Fibroblast of pulmonary artery (primary cell): ENCODE measurements at places on chromosomes 5 and 9.

DNA sequence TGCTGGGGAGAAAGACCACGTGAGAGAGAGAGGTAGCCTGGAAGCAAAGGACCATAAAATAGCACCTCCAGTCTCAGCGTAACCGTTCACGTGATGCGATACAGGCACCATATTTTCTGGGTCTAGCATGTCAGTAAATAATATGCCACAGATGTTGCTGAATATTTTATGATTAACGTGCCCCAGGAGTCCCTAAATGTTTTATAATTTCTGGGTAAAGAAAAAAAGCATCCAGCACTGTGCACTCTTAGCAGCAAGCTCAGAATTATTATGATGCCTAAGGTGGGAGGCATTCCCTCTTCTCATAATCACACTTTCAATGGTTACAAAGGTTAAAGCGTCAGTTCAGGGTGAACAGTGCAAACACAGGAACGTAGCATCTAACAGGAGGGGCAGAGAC is 121.8 kb downstream of the CAVIN4 start:
- DNase-seq = no peak

DNA sequence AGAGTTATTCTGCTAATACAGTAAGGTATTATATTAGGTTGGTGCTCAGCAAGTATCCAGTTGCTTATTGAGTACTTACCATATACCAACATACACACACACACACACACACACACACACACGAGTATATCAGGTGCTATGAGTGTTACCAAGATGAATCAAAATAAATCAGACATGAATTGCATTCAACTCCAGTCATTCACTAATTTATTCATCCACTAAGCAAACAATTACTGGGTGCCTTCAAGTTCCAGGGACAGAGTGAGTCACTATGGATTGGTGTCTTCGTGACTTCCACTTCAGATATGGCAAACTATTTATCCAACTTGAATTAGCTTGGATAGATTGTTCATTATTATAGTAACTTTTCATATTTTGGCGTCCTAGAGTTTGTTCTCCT is 140.7 kb upstream of the SLC44A1 start:
- no peak for DNase-seq

DNA sequence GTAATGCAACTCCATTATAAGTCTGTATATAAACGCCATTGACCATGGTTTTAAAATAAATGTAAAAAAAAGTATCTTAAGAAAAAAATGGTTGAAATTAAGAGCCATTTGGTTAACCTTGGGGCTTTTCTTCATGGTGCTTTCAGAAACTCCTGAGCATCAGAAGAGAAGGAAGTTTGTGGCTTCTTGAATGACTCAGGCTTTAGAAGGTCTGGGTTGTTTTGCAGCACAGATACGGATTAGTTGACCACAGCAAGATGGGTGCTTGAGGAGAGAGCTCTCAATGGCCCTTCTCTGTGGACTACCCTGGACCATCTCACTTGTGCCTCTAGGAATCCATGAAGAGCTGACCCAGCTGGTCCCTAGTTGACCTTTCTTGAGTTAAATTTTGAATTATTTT is 189.5 kb downstream of the TMEM38B start:
- no peak for DNase-seq

- DNase-seq = no peak
Measured at GRCh38 chr5:131997026-131997726, 14.3 kb downstream of the ACSL6 start.

GRCh38 chr9:94867281-94867841 is 140.9 kb downstream of the AOPEP start:
- peak; percentile 93 for DNase-seq

DNA sequence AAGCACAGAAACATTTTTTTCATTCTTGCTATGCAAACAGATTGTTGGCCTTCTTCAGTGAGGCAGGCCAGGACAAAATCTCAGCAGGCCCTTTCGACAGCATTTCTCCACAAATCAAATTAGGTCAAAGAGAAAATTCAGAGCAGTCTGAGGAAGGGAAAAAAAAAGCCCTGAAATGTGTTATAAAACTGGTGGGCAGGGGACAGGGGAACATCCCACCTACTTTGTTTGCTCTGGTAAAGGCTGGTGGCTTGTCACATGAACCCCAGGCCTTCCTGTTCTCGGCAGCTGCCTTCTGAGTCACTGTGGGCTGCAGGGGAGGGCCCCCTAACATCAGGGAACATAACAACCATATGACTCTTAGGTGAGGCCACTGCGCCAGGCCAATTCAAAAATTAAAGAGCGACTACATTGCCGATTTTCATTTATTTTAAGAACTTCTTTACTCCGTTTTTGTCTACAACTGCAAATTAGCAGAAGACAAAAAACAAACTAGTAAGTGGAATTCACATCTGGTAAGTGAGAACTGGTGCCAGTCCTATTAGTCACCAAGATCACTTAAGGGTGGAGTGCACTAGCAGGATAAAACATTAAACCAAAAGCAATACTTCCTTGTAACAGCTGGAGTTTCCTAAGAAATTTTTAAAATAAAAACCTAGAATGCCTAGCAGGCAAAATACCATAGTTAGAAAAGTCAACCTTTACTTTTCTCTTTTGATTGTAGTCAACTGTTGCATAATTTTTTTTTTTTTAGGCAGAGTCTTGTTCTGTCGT is 46.2 kb upstream of the DENND4C start:
- DNase-seq = peak; percentile 91

DNA sequence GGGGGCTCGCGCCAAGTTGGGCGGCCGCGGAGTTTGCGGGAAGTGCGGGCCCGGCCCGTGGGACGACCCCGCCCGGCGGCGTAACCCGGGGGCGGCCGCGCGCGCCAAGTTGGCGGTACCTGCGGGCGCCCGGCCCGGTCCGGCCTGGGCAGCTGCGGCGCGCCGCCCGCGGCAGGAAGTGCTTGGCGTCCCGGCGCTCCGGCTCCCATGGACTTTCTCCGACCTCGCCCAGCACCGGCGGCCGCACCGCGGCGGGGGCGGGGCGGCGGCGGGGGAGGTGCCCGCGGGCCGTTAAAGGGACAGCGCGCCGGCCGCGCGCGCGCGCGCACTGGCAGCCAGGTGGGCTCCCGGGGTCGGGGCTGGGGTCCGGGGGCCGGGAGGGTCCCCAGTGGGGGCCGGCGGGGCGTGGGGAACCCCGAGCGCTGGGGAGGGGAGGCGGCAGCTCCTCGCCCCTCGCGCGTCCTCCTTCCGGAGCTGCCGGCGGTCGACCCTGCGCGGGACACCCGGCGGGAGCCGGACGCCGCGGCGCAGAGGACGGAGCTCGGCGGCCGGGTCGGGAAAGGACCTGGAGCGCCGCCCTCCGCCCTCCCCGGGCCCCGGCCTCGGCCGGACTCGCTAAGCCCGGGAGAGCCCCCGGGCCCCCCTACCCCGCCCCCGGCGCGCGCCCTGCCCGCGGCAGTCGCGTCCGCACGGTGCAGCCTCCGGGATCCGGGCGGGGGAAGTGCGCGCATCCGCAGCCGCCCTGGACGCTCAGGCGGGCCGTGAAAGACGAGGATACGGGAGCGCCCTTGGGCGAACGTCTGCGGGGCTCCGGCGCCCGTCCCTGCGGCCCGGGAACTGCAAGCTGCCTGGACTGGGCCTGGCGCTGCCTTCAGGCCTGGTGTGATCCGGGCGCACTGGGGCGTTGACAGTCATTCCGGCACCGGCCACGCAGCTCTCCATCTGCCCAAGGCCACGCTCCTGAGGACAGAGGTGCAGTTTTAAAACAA is at the start of gene NACC2:
TSS of gene NACC2 (minus strand) at position 220 of the 989 bp plus-strand sequence. CDS start 44,768 bp downstream, outside the sequence.
- peak; percentile 53 for DNase-seq

GRCh38 chr9:95991326-95991725 is 115.8 kb downstream of the ERCC6L2 start:
- peak; percentile 14 for DNase-seq

DNA sequence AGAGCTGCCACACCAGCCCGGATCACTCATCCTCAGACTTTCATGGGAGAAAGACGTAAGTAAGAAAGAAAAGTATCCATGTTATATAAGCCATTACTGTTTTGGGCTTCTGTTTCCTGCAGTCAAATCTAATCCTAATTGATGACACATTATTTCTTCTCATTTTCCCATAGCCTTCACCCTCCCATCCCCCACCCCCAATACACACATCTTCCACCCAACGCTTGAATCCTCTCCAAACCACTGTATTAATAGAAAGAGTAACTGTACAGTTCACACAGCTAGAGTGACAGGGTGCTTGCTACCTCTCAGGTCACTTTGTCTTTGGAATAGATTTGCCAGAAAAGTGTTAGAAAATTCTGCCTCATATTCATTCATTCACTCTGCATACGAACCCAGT is 69.3 kb upstream of the IL17B start:
- no peak for DNase-seq
